Activated CD4-positive, alpha-beta T cell treated with anti-CD3 and anti-CD28 coated beads, Interleukin-2, amount 50 U/mL, for 16 hours (primary cell): ENCODE measurements at places on chromosomes 7 and 10.

GRCh38 chr7:27922907-27923641 is 183.1 kb downstream of the TAX1BP1 start:
- DNase-seq: no peak

GRCh38 chr7:972110-972509 is 3.2 kb downstream of the COX19 start:
- DNase-seq: no peak

- DNase-seq: no peak
Observed at GRCh38 chr10:24907956-24908355, 44.5 kb downstream of the PRTFDC1 start.

- peak; percentile 38 for DNase-seq
Observed at GRCh38 chr10:105837951-105838350, 1196.9 kb downstream of the SORCS3 start.

GRCh38 chr7:104818961-104819880 is 194.8 kb upstream of the KMT2E start:
- DNase-seq: no peak

- no peak for DNase-seq
Observed at GRCh38 chr7:44101966-44102845, 1.9 kb upstream of the AEBP1 start.
